ENCODE measurements at places on chromosomes 13 and 19. TPM values are rescaled to one million over a fixed set of nuclear protein-coding genes. Genes with fewer than 3 reads are reported as not detected.

The SUPT5H gene
- total RNA-seq: 197 TPM

The ERICH4 gene
- not detected for total RNA-seq

The CDX2 gene
- total RNA-seq: 1.5 TPM

The CCDC8 gene
- not detected for total RNA-seq

The ZSCAN5B gene
- not detected for total RNA-seq

The ATP4B gene
- total RNA-seq: not detected

The TRPC4 gene
- 0.18 TPM for total RNA-seq

The MBD3L2 gene
- total RNA-seq: not detected

The PVR gene
- total RNA-seq: 117 TPM

The GPR108 gene
- total RNA-seq: 40.4 TPM

The AXL gene
- 158 TPM for total RNA-seq

The MRPL4 gene
- total RNA-seq: 74.8 TPM

The NFIX gene
- 4.2 TPM for total RNA-seq

The CILP2 gene
- 0.10 TPM for total RNA-seq

The FOSB gene
- total RNA-seq: 15.8 TPM

Data from A549 treated with CpdA at 1 μM for 4 hours (cell line).